Activated T-helper 1 cell treated with anti-CD3 and anti-CD28 coated beads, Interleukin-2, amount 50 U/mL, for 16 hours (primary cell): ENCODE measurements at places on chromosomes 2 and 18.

GRCh38 chr18:12948050-12948804 is 416 bp downstream of the SEH1L start:
- peak; percentile 97 for DNase-seq

- no peak for DNase-seq
These were observed 75.3 kb upstream of the MGAT4A start for GRCh38 chr2:98806236-98806697.

DNA sequence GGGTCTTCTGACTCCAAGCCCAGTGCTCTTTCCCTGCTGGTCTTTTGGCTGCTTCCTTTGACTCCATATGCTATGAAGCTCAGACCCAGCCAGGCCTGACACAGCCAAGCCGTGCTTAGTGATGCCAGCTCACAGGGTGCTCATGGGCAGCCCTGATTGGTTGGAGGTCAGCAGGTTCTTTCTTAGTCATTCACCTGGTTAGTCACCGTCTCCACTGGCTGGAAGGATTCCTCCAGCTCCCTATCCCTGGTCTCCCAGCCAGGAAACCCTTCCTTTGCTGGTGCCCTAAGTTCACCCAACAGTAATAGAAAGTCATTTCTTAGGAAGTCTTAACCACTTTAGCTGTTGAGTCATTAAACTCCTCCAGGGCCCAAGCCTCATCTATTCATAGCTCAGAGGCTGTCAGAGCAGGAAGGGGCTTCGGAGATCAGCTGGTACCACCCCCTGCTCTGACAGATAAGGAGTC is 3.9 kb downstream of the KCNK3 start:
- no peak for DNase-seq

- DNase-seq, result no peak
These were observed 481.0 kb downstream of the TNS1 start for GRCh38 chr2:217521820-217522219.

GRCh38 chr2:74538881-74539339 is 9.2 kb downstream of the HTRA2 start:
- DNase-seq, result no peak

- DNase-seq, result no peak
These were observed 25.2 kb downstream of the FECH start for GRCh38 chr18:57561261-57561660.

DNA sequence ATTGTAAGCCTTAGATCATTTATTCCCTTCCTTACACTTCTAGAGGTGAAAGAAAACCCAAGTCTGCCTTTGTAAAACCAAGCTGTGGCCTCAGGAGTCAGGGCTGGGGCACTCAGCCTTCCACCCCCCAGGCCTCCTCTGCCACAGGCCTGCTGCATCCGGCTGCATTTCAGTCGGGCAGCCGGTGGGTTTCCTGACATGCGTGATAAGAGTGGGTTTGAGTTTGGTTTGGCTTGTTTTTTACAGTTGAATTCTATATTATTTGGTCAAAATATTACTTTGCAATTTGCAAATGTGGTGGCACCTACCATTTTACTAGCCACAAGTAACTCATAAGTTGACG is 42.4 kb downstream of the ADI1 start:
- no peak for DNase-seq

- DNase-seq, result no peak
These were observed 389.4 kb downstream of the TSN start for GRCh38 chr2:122144884-122145283.

DNA sequence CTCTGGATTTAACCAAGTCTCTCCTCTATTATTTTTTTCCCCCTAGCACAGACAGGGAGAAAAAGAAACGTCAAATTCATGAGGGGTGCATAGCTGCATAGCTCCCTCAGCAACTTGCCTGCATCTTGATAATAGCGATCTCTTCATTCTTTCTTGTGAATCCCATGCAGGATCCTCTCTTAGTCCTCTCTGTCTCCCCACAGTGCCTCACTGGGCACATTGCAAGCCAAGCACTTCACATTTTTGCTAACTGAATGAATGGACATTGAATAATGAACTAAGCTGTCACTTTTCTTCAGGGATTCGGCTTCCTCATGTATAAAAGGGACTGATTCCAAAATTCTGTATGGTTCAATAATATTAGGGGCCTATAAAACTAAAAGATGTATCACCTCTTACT is 2.9 kb upstream of the EPB41L3 start:
- no peak for DNase-seq

DNA sequence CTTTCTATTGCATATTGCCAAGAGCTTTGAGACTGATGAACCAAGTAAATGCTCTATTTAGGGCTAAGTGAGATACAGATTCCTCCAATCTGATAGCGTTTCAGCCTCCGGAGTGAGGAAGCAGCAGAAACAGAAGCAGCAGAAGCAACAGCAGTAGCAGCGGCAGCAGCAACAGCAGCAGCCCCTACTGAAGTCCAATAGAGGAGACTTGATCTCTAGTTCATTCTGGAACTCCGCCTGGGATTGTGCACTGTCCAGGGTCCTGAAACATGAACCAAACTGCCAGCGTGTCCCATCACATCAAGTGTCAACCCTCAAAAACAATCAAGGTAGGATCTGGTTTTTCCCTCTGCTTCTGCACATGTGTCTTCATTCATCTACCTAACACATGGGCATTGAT is at the start of gene DPP10:
DPP10 (plus strand) TSS at position 132 of the 400 bp plus-strand sequence.
- DNase-seq, result no peak

DNA sequence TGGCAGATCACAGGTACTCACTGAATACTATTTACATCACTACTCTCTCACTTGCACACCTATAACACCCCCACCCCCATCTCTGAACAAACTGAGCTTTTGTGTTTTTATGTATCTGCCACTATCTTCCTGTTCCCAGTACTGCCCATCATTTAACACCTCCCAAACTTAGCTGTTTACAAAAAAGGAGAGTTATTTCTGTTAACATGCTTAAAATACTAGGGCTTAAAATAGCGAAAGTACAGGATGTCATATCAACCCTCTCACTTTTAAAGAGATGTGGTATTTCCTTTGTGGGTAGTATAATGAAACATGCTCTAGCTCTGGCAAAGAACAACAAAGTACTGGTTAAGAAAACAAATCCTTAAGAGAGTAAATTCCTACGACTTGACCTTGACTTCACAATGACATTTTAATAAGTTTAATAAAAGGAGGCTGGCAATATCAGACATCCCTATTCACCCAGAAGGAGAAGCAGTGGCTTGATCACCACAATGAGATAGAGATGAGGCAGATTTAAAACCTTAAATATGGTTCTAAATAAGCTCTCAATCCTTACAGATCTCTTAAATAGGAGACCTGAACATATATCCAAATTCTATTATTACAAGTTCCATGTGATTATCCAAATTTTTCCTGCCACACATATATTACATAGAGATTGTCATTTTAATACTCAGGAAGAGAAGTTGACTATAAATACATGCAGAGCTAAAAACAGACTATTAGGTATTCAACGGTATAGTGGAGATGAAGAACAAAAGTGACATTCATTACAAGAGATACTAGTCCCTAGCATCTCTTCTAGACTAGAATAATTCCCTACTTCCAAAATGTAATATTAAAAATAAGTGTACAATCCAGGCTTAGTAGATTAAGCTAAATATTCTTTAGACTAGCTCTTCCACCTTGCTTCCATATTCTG is 36.9 kb downstream of the TRAK2 start:
- DNase-seq, result no peak

DNA sequence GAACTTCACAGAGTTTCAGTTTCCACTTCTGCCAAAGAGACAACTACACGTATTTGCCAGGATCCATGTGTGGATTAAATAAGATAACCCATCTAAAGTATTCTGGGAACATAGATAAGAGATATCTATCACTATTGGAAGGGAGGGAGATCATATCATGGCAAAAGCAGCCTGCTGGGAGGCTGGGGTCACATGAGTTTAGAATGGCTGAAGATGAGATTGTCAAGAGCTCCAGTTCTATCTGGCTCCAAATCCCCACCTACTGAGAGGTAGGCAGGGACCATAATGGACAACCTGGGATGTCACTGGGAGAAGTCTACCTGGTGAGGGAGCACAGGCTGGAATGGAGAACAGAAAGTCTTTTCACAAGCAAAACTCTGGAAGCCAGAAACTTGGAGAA is 192.6 kb upstream of the ST6GAL2 start:
- no peak for DNase-seq

- DNase-seq, result no peak
These were observed 212.1 kb downstream of the TCF4 start for GRCh38 chr18:55375930-55376329.

DNA sequence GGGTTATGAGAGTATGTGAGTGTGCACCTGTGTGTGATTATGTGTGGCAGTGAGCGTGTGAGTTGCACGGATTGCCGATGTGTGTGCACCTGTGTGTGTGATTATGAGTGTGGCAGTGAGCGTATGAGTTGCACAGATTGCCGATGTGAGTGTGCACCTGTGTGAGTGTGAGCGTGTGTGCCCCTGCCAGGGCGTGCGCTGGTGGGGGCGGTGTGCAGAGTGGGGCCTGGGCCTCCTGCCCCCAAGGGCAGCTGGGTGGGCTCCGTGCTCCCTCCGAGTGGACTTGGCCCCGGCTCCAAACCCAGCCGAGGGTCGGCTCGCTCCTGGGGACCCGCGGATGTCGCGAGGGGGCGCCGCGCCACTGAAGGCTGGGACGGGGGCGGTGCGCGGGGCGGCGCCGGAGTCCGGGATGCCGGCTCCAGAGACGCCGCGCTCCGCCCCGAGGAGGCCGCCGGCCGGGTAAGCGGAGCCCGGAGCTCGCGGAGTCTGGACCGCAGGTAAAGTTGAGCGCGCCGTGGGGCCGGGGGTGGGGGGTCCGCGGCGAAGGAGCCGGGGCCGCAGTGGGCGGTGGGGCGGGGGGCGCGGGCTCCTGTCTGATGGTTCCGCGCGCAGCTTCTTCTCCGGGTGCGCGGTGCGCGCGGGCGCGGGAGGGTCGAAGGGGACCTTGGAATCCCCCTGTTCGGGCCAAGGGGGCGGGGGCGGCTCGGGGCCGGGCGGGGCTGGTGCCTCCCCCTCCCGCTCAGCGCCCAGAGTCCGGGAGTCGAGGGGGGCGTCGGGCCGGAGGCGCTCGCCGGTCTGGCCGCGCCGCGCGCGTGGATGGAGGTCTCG is at the start of gene KCNG2:
KCNG2 (plus strand) TSS at position 421 of the 828 bp plus-strand sequence. CDS start 65,730 bp downstream, outside the sequence.
- DNase-seq, result no peak

DNA sequence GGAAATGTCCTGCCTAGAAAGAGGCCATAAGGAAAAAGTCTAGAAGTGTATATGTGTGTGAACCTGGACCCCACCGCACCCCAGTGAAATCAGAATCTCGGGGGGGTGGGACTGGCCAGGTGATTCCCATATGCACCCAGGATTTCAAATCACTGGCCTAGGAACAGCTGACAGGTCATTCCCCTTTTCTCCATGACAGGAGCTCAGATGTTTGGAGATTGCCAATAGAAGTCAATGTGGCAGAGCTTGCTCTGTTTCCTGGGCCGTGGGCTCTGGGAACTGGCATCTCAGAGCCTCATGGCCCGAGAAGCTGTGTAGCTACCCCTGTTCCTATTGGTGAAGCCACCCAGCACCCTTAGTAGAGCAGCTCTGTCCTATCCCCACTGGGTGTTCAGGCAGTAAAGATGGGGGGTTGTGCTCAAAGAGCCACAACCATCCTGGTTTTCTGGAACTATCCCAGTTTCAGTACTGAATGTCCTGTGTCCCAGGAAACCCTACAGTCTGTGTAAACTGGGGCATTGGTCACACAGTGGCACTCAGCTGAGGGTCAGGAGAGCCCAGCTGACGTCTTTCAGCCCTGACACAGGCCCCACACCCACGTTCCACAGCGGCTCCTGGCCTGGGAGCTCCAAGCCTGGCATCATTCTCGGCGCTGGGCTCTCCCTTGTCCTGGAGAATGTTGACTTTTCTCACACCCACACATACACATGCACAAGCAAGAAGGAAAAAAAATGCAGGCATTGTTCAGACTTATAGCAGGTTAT is 18.9 kb downstream of the GNLY start:
- no peak for DNase-seq

- no peak for DNase-seq
These were observed 48.6 kb upstream of the RAPH1 start for GRCh38 chr2:203583701-203584100.

DNA sequence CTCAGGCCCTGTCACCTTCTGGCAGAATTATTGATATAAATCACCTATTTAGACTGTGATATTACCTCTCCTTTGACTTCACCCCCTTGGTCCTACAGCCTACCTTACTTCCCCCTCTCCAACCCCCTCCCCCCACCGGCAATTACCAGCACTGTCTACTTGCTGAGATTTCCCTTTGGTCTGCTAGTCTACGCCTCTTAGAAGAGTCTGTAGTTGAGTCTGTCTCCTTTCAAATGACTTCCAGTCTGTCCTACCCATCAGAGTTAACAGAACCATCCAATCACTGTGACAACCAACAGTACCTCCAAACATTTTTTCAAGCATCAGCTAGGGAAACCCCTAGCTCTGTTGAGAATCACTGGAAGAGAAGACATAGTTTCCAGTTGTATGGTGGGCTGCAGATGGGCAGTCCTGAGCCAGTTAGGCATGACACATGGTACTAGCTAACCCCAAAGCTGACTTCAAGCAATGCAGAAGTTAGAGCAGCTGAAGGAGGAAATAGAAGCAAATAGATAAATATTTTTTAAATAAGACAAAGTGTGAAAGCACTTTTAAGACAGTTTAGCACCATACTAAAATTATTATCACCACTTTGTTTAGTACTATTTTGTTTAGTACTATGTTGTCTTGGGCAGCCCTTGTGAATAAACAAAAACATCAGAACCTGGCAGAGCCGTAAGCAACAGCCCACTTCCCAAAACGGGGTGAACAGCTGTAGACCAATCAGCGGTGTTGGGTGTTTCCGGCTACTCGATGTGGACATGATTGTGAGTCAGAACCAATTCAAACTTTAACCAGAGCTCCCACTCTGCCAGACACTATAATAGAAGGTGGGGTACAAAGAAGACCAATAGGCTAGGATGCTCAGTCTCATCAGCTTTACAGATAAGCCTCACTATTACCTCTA is 2.7 kb upstream of the ASNSD1 start:
- no peak for DNase-seq

- no peak for DNase-seq
These were observed 244.9 kb upstream of the EPHA4 start for GRCh38 chr2:221817052-221817451.

- no peak for DNase-seq
These were observed 69.0 kb downstream of the CTAGE1 start for GRCh38 chr18:22348521-22349316.

GRCh38 chr2:58055033-58055786 is 8.6 kb downstream of the VRK2 start:
- no peak for DNase-seq

DNA sequence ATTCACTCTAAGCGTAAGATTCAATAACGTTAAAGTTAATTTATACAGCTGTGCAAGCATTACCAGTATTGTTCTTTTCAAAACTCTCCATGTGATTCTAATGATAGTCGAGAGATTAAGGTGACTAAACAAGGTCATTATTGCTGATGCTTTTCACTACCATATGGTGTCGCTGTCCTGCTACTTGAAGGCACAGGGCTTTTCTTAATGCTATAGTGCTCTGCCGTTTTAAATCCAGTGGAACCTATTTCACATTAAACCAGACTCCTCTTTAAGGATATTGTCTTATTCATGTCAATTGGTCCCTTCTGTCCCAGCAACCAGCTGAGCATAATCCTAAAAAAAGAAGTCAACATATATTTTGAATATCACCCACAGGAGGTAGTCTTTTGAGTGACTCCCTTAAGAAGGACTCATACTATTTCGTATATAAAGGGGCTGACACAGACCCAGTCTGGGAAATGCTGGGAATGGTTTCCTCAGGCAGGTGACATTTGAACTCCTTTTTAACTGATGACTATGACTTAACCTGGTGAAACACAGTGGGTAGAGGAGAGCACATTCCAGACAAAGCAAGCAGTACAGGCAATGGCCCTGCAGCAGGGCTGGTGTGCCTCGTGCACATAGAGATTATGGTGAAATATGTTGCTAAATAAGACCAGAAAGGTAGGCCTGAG is 53.9 kb upstream of the CYTIP start:
- DNase-seq, result no peak
